ENCODE measurements at places on chromosomes 6 and 20. TPM values are rescaled to one million over a fixed set of nuclear protein-coding genes. Genes with fewer than 3 reads are reported as not detected.

Gene GNMT
- not detected for total RNA-seq

Gene MAP7
- 0.29 TPM for total RNA-seq

Gene KHDC3L
- total RNA-seq = not detected

Gene ZC2HC1B
- not detected for total RNA-seq

Gene GABRR1
- not detected for total RNA-seq

Gene SNAP91
- total RNA-seq = not detected

Gene EPPIN
- not detected for total RNA-seq

- no peak overlapping the region for H3K4me3 ChIP-seq
- no peak overlapping the region for H3K27ac ChIP-seq
- DNase-seq = no peak
- H3K27me3 ChIP-seq = no peaks in the 10 kb centered on the region
These were observed 16.6 kb downstream of the LAMA2 start for GRCh38 chr6:128899341-128900050.

DNA sequence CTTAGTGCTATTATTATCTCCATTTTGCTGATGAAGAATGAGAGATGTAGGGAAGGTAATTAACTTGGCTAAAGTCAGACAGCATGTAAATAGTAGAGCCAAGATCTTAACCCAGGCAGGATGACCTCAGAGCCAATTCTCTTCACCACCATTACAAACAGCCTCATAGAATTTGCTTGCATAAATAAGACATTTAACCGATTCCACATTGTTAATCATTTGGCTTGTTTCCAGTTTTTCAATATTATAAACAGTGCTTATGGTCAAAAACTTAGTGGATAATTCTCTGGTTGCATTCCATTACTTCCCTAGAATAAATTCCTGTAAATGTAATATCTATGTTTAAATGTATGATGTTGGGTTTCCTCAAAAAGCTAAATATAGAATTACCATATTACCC, 19.1 kb upstream of the PRDM1 start:
- no peak overlapping the region for H3K27ac ChIP-seq
- no peaks in the 10 kb centered on the region for H3K36me3 ChIP-seq
- H3K4me1 ChIP-seq = no peaks in the 10 kb centered on the region
- H3K27me3 ChIP-seq = no peaks in the 10 kb centered on the region

DNA sequence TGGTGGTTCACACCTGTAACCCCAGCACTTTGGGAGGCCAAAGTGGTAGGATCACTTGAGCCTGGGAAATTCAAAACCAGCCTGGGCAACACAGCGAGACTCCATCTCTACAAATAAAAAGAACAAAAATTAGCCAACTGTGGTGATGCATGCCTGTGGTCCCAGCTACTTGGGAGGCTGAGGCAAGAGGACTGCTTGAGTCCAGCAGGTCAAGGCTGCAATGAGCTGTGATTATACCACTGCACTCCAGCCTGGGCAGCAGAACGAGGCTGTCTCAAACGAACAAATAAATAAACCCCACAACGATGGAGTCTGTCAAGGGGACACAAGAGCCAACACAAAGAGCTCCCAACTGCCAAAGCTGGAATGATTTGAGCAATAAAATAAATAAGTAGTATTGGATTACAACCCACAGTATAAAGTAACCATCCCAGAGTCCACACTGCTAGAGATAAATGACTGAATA, 13.5 kb downstream of the ZMYND8 start:
- H3K4me1 ChIP-seq = no peaks in the 10 kb centered on the region
- no peak for DNase-seq
- H3K36me3 ChIP-seq = no peaks in the 10 kb centered on the region
- no peak overlapping the region for H3K27ac ChIP-seq
- H3K4me3 ChIP-seq = no peak overlapping the region
- H3K27me3 ChIP-seq = no peaks in the 10 kb centered on the region

GRCh38 chr6:15747354-15747883, 84.6 kb upstream of the DTNBP1 start:
- H3K36me3 ChIP-seq = no peaks in the 10 kb centered on the region
- no peaks in the 10 kb centered on the region for H3K4me1 ChIP-seq
- H3K27me3 ChIP-seq = no peaks in the 10 kb centered on the region
- no peak overlapping the region for H3K4me3 ChIP-seq
- no peak for DNase-seq

DNA sequence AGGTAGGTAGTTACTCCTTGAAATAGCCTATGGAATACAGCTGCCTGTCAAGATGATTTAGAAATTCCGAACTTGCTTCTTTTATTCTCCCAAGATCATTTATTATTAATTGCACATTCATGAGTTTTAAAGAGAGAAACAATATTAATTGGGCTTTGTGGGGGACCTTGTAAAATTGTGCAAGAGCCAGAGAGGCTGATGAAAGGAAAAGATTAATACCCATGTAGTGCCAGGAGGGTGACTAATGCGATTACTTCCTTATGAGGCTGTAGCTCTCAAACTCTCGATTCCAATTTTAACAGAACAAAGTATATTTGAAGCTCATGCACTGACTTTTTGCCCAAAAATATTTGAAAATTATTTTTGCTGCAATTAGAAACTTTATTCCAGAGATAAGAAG, 423.8 kb upstream of the ID4 start:
- H3K27ac ChIP-seq = no peak overlapping the region
- no peaks in the 10 kb centered on the region for H3K36me3 ChIP-seq
- no peaks in the 10 kb centered on the region for H3K27me3 ChIP-seq
- no peaks in the 10 kb centered on the region for H3K4me1 ChIP-seq
- no peak for DNase-seq

- no peaks in the 10 kb centered on the region for H3K36me3 ChIP-seq
- no peaks in the 10 kb centered on the region for H3K4me1 ChIP-seq
- no peak overlapping the region for H3K4me3 ChIP-seq
These were observed 193.0 kb upstream of the SGK1 start for GRCh38 chr6:134510920-134511319.

GRCh38 chr6:34760108-34760507, 2.8 kb downstream of the SNRPC start:
- no peaks in the 10 kb centered on the region for H3K27me3 ChIP-seq
- H3K36me3 ChIP-seq = no peaks in the 10 kb centered on the region
- no peak overlapping the region for H3K27ac ChIP-seq
- DNase-seq = no peak

DNA sequence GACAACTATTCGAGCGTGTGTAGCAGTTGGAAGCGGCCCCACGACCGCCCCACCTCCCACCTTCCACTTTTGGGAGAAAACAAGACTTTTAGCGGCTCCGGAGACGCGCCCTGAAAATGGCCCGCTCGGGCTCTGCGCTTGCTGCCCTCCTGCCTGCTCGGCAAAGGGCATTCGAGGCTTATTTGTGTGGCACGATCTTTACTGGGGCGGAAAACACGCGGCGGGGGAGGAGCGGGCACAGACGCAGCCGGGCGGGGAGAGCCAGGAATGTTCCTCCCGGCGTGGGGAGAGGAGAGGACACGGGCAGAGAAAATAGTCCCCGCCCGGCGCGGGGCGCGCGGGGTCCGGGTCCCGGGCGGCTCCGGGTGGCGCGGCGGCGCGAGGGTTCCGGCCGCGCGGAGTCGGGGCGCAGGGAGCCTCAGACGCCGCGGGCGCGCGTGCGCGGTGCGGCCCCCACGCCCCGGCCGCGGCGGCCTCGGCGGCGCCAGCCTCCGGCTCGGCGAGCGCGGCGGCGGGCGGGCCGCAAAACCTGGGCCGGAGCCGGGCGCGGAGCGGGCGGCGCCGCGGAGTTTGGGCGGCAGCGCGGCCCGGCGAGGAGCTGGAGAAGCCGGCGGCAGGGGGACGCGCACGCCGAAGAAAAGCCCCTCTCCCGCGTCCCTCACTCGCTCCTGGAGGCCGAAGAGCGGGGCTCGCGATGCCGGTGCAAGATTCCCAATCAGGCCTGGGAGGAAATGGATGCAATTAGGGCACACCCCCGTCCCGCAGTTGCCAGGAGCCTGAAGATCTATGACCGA, 90.0 kb upstream of the ARID1B start:
- peak; percentile 93 for DNase-seq
- no peaks in the 10 kb centered on the region for H3K4me1 ChIP-seq
- H3K27me3 ChIP-seq = no peaks in the 10 kb centered on the region
- peak overlapping the region; percentile 96 for H3K27ac ChIP-seq
- H3K4me3 ChIP-seq = peak overlapping the region; percentile 57

- peak overlapping the region; percentile 70 for H3K27ac ChIP-seq
- no peaks in the 10 kb centered on the region for H3K27me3 ChIP-seq
- DNase-seq = peak; percentile 87
- no peaks in the 10 kb centered on the region for H3K36me3 ChIP-seq
These were observed 232.0 kb upstream of the PMEPA1 start for GRCh38 chr20:57941604-57942381.

GRCh38 chr6:131917318-131917717, 33.9 kb downstream of the CCN2 start:
- no peaks in the 10 kb centered on the region for H3K36me3 ChIP-seq
- no peak for DNase-seq
- no peaks in the 10 kb centered on the region for H3K4me1 ChIP-seq
- H3K4me3 ChIP-seq = no peak overlapping the region
- no peaks in the 10 kb centered on the region for H3K27me3 ChIP-seq
